GM23338 (cell line): ENCODE measurements at places on chromosomes 4 and X. TPM values are rescaled to one million over a fixed set of nuclear protein-coding genes. Genes with fewer than 3 reads are reported as not detected.

- H3K36me3 ChIP-seq: no peaks in the 10 kb centered on the region
- H3K27ac ChIP-seq: no peak overlapping the region
- H3K27me3 ChIP-seq: no peaks in the 10 kb centered on the region
Observed at GRCh38 chrX:74536832-74537371, 77.5 kb downstream of the RLIM start.

GRCh38 chrX:150377005-150377404 lies 13.9 kb downstream of the MAMLD1 start:
- H3K27me3 ChIP-seq: no peaks in the 10 kb centered on the region
- no peak overlapping the region for H3K4me3 ChIP-seq
- no peak overlapping the region for H3K27ac ChIP-seq
- peaks cover 27% of the 10 kb centered on the region for H3K4me1 ChIP-seq

GRCh38 chr4:150457802-150458201 lies 124.1 kb upstream of the MAB21L2 start:
- no peaks in the 10 kb centered on the region for H3K4me1 ChIP-seq
- DNase-seq: no peak
- H3K27me3 ChIP-seq: no peaks in the 10 kb centered on the region
- no peak overlapping the region for H3K4me3 ChIP-seq

GRCh38 chr4:183858011-183858615 lies 47.0 kb upstream of the STOX2 start:
- no peaks in the 10 kb centered on the region for H3K36me3 ChIP-seq
- no peak overlapping the region for H3K27ac ChIP-seq
- no peak for DNase-seq
- no peak overlapping the region for H3K4me3 ChIP-seq
- H3K4me1 ChIP-seq: no peaks in the 10 kb centered on the region
- H3K27me3 ChIP-seq: no peaks in the 10 kb centered on the region

Gene IL1RAPL2
- total RNA-seq: 0.78 and 0.80 TPM in 2 replicates

Gene PCDH10
- total RNA-seq: 4.0 and 5.6 TPM in 2 replicates
